ENCODE measurements at places on chromosomes 11 and 22.

GRCh38 chr22:20550851-20551744 is 43.7 kb downstream of the MED15 start:
- DNase-seq: no peak

GRCh38 chr22:24726848-24727217 is 47.7 kb downstream of the PIWIL3 start:
- no peak for DNase-seq

- no peak for DNase-seq
These were observed 42.2 kb downstream of the RPUSD4 start for GRCh38 chr11:126169291-126169690.

- no peak for DNase-seq
These were observed 90.4 kb downstream of the ABTB2 start for GRCh38 chr11:34267417-34267816.

- DNase-seq: no peak
These were observed 8.1 kb downstream of the MOGAT2 start for GRCh38 chr11:75725547-75726320.

GRCh38 chr11:111417766-111418435 is 38.8 kb upstream of the POU2AF1 start:
- peak; percentile 74 for DNase-seq

DNA sequence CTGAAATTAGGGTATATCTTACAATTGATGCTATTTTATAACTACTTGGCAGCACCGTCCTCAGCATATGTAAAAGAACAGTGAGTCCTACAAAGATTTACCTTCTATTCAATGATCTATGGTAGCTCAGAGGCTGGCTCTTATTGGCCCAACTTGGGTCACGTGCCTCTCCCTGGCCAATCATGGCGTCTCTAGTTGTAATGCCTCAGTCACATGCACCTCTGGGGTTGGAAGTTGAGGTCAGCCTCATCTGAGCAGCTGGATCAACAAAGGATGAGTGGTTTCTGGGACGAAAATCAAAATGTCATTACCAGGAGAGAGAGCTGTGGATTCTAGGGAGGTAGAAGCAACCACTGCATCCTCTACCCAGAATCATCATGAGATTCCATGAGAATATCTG is 22.9 kb upstream of the ASPHD2 start:
- DNase-seq: no peak

- no peak for DNase-seq
These were observed 15.4 kb downstream of the MOGAT2 start for GRCh38 chr11:75733071-75733430.

DNA sequence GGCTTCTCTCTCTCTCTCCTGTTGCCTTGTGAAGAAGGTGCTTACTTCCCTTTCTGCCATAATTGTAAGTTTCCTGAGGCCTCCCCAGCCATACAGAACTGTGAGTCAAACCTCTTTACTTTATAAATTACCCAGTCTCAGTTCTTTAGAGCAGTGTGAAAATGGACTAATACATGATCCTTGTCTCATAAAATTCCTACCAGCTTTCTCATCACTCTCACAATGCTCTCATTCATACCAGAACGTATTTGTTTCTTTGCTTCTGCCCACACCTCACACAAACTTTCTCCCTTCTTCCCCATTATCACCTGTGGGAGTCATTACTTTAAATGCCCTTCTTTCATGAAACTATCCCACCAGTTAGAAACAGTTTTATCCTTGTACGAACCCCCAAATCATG is 62.7 kb upstream of the ARHGAP42 start:
- no peak for DNase-seq

GRCh38 chr11:64742087-64742888 is 1.7 kb downstream of the RASGRP2 start:
- no peak for DNase-seq

DNA sequence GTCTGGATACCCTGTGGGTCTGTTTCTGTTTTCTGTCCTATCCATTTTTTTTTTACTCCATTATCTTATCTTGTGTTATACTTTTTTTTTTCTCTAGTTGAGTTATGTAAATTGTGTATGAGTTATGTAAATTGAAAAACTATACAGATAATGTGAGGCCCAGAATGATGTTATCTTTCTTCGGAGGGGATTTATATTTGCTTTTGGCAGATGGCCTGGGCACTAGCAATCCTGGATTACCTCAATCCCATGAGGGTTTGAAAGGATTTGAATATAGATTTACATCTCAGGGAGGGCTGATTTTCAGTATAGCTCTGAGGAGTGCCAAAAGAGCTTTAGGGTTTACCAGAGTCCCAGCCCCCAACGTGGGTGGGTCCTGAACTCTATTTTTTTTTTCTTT is 71.0 kb downstream of the CSTPP1 start:
- DNase-seq: no peak

DNA sequence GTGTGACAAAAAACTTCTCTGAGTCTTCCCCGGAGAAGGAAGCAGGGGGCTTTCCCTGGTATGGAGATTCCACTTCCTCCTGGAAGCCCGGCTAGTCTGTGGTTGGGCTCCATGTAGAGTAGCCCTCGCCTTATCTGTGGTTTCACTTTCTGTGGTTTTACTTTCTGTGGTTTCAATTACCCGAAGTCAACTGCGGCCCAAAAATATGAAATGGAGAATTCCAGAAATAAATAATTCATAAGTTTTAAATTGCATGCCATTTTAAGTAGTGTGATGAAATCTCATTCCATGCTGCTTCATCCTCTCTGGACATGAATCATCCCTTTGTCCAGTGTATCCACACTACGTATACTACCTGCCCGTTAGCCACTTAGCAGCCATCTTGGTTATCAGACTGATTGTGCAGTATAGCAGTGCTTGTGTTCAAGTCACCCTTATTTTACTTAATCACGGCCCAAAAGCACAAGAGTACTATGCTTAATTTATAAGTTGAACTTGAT is 275.0 kb upstream of the SESN3 start:
- DNase-seq: no peak

GRCh38 chr11:2115308-2115707 is 23.9 kb downstream of the IGF2 start:
- DNase-seq: peak; percentile 40

DNA sequence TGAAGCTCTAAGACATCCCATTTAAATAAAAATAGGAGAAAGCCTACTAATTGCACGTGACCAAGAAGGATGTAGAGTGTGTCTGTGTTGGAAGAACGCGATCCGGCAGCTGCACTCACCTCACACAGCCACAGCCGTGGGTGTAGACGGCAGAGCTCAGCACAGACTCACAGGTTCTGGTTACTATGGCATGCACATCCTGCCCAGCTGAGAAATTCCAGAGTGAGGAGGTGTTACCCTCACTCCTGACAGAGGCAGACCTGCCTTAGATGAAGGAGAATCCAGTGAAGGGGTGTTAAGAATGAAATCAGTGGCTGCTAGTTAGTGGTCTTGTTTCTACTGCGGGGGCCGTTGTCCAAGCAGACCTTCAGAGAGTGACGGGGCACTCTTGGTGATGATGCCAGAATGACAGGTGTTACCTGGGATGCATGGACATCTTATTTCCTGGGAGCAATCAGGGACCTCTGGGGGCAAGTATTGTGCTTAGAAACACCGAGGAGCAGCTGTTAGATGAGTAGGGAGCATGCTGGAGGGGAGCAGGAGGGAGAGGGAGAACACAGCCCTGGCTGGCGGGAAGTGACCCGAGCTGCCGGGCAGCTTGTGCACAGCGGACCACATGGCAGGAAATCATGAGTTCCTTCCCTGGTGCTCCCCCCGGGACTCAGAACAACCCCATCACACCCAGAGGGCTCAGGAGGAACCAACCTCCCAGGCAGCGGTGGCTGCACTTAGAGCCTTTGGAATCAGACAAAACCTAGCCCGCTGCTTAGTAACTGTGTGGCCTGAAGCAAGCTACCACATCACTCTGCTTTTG is 12.3 kb downstream of the KCNJ5 start:
- DNase-seq: no peak

DNA sequence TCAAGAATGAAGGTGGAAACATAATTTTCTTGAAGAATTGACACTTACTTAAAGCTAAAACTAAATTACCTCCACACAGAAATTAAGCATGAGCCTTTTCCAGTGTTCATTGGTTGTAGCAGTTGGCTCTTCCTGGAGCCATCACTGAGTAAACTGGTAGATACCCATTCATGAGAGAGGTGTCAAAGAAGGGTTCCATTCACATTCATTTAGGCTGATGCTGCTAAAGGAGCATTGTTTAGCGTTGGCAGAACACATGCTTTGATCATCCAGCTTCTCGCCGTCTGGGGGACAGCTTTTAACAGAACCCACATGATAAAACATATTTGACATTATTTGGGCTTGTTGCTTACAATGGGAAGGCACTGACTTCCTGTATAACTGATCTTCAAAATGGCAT is 71.6 kb downstream of the TNRC6B start:
- no peak for DNase-seq

DNA sequence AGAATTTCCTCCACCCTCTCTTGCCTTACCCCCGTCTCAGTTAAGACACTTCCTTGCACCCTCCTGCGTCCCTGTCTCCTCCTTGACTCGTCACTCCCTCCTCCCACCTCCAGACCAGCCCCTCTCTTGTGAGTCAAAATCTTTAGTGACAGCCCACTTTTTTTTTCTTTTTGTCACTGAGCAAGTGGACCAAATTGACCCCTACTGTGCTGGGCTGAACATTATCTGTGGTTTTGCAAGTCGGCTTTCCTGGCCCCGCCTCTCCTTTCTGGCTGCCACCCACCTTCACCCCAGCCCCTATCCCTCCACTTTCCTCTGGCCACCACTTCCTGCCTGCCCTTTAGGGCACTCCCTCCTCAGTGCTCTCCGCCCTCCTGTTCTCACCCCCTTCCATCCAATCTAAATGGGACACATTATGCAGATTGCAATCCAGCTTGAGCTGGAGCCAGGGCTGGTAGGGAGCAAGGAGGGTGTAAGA is at the start of gene APLNR:
Gene APLNR (minus strand): TSS at position 47 of the 478 bp plus-strand sequence. CDS start 246 bp downstream, outside the sequence.
- DNase-seq: no peak

- no peak for DNase-seq
These were observed 35.4 kb upstream of the INCENP start for GRCh38 chr11:62088331-62088933.

GRCh38 chr22:45314786-45315185 is 5.1 kb downstream of the FAM118A start:
- DNase-seq: no peak

DNA sequence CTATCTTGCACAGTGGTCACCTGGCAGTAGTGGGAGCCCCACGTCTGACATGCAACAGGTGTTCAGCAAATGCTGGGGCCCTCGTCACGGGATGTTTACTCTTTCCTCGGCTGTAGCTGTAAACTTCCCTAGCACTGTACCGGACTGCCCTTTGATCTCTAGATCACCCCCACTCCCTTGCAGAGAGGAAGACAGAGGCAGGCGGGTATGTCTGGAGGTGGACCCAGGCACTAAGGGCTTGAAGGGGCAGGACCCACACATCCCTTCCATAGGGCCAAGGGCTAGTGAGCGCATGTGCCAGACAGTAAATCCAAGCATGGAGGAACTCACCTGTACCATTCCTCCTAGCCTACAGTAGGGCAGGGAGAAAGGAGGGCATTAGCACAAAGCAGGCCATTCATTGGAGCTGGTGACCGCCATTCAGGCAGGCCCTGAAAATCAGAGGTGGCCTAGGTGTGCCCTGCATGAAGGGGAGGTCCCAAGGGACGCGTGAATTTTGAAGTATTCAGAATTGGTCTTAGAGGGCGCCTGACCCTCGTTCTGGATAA is 1.9 kb upstream of the SMTN start:
- DNase-seq: no peak

DNA sequence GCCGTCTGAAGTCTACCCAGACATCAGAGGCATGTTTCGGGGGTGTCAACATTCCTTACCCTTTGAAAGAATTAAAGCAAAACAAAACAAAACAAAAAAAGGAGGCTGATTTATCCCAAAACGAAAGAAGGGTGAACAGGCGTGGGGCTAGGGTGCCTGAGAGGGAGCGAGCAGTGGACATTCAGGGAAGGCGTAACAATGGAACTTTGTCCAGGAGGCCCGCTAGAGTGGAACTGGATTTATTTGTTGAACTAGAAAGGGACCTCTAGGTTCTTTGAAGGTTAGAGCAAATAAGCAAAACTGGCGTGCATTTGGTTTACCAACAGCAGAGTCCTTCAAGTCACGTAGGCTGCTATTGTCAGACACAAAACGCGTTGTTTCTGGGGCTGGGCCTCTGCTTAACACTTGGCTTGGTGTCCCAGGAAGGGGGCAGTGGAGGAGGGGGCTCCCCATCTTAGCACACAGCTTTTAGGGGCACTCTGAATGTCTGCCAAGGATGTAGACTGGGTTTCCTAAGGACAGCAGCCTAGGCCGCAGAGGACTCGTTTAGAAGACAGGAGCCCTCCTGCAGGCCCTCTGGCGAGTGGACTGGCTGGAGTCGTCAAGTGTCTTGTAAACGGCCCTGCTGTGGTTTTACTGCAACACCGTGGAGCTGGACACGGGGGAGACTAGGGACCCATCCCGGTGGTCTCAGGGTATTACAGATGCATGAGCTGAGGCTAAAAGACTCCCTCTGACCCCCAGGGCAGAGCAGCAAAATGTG is 203.7 kb upstream of the SORL1-AS1 start:
- peak; percentile 19 for DNase-seq

DNA sequence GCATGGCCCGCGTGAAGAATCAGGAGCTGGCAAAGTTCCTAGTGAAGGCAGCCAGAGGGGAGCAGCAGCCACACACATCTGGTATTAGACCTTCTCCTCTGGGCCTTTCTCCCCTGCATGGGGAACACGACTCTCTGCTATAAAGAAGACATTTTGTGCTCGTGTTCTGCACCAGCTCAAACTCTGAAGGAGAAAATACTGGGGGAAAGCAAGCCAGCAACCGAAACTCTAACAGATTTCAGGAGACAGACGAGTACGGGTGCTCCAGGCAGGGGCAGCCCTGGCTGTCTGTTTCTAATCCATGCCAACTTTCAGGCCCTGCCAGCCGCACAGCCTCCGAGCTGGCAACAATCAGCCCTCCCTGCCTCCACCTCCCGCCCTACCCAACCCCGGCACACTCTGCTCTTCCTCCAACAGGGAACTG is 296.3 kb downstream of the BRD1 start:
- DNase-seq: no peak

DNA sequence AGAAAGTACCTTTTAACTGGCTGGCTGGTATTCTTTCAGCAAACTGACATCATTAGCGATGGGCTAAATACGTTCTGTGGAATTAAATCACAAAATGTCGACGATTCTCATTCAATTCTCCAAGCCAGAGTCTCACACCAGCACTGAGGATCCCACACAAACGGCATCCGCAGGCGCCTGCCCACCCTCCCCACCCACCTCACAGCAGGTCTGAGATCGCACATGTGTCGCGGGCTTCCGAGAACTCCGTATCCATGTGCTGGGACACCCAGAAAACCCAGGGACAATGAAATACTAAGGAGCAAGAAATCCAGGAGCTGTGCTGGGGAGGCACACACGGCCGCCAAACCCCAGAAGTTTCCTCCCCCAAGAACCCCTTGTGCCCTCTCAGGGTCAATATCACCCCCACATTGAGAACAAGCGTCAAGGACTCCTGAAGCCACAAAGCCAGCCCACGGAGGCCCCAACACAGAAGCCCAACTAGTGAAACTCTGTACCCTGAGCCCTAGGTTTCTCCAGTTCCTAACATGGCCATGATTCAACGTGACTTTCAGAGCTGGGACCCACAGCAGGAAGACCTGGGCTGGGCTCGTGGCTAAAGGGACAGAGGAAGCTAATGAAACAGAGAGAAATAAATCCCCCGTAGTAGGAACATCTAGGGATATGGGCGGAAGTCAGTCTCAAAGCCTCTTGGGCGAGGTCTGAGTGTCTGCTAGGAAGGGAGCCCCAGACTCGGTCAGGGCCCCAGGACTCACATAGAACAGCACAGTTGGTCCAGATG is 8.0 kb downstream of the TOLLIP start:
- DNase-seq: no peak
